ENCODE measurements at places on chromosomes 3 and 15.

DNA sequence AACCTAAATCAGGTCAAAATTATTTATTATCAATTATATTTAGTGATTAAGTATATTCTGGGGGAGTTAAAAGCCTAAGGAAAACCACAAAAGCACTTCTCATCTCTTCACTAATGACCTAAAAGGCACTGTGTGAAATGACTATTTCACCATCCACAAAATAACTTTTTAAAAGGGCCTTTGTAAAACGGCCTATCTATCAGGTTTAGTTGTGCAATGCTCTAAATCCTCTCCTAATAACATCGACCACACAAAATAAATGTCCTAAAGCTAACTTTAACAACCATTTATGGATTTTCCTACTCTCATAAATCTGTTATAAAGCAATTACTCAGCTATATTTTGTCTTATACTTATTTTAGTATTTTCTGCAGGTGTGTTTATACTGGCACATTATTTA, 1066.3 kb downstream of the ROBO1 start:
- no peak for DNase-seq

DNA sequence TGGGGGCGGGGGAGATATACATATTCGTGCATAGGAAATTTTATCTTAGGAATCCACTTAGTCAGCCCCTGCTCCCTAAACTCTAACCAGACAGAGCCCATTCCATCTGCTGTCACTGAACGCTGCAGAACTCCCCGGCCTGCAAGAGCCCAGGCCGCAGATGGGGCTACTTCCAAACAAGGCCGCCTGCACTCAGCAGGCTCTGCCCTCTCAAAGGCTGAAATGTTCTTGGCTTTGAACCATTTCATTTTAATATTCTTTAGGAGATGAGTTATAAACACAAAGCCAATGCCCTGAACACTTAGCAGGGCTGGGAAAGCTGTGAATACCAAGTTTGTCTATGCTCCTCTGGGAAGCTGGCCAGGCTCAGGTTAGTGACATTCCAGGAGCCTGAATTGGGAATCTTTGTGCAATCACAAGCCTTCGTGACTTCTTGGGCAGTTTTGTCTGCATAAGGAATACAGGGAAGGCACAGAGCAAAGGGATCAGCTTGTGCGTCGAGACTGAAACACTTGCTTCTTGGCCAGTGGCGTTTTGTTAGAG, 65.0 kb downstream of the SYNM start:
- no peak for DNase-seq

DNA sequence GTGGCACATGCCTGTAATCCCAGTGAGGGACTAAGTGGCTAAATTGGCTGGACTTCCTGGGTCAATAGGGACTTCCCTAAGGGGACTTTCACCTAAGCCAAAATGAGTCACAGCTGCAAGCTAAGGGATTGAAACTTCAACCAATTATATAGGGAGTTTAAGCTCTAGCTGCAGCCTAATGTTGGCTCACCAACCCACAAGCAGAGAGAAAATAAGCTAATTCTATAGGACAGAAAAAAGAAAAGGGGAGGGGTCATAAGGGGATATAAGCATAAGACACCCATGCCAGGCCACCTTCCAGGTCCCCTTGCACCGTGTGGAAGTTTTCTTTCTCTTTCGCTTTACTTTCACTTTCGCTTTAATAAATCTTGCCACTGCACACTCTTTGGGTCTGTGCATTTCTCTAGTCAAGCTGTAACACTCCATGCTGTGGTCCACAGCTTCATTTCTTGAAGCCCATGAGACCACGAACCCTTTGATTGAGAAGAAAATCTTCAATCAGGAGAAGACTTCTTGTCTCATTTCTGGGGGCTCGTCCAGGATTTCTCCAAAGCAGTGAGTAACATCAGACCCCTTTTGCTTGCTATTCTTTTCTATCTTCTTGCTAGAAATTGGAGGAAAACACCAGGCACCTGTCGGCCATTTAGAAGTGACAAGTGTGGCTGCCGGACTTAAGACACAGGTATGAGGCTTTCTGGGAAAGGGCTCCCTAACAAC, 192.3 kb downstream of the IGSF11 start:
- no peak for DNase-seq

DNA sequence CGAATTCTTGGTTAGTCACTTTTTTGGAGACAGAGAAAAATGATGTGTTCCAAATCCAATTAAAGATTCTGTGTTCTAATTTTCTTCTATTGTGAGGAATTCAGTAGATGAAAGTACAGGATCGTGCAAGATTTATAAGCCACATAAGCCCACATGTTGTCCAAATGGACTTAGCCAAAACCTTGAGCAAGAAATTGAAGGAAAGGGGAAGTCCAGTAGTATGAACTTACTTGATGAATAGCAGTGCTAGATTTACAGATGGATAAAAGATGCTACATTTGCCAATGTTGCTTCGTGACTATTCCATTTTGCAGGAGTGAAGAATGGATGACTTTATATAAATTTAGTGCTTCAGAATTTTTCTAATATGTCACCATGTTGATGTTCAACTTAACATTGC, 120.0 kb upstream of the ATP11B start:
- no peak for DNase-seq

GRCh38 chr3:20079621-20080020, 39.4 kb downstream of the KAT2B start:
- no peak for DNase-seq

Data from CD4-positive, alpha-beta T cell treated with Interleukin-4 for 1 hour (primary cell).